ENCODE measurements at places on chromosomes 1 and 21.

DNA sequence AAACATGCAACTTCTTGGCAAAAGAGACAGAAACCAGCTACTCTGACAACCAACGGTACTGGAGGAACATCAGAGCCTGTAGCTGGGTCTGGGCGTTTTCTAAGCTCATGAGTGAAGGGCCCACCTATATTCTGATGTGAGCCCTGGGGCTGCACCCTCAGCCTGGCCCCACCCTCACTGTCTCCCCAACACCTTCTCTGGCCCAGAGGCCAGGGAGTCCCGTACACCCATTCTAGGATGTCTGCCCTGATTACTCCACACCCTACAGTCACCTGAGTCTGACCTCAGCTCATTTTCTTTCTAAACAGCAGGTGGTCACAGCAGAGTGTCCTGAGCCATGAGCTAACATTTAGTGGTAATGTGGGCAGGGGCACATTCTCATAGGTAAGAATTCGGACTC is 439.2 kb downstream of the MATN1 start:
- ATAC-seq = no peak

DNA sequence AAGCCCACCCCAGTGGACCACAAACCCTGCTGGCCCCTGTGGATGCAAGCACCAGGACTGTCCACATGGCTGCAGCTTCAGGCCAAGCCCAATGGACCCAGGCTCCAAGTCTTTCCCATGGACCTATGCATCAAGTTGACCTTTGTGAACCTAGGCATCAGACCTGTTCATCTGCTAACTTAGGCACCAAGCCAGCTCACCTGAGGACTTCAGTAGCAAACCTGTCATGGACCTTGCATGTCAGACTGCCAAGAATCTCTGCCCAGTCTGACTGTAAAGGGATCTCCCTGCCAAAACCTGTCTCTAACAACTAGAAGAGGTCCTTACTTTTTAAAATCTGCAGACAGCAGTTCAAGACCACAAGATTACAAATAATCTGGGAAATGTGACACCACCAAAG is 37.8 kb downstream of the FMO3 start:
- no peak for ATAC-seq

DNA sequence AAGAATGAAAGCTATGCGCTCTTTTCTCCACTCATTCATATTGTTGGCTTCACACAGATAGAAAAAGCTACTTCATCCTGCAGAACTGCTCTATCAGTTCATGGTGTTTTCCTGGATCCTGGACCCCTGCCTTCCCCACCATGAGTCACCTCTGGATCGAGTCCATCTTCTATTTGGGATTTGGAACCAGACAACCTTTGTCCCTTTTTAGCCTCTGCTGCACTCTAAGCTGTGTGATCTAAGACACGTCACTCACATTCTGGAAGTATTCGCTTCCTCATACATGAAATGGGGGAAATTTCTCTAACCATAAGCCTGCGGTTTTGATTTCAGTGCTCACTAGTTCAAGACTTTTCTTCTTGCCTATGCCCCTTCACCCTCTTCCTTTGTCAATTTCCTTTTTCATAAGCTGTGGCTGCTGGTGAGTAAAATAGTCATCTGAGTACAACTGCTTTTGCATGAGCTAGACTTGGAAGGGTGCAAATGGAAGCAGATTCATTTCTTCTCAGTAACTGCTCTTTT is 14.1 kb upstream of the DEGS1 start:
- ATAC-seq = peak; percentile 58

DNA sequence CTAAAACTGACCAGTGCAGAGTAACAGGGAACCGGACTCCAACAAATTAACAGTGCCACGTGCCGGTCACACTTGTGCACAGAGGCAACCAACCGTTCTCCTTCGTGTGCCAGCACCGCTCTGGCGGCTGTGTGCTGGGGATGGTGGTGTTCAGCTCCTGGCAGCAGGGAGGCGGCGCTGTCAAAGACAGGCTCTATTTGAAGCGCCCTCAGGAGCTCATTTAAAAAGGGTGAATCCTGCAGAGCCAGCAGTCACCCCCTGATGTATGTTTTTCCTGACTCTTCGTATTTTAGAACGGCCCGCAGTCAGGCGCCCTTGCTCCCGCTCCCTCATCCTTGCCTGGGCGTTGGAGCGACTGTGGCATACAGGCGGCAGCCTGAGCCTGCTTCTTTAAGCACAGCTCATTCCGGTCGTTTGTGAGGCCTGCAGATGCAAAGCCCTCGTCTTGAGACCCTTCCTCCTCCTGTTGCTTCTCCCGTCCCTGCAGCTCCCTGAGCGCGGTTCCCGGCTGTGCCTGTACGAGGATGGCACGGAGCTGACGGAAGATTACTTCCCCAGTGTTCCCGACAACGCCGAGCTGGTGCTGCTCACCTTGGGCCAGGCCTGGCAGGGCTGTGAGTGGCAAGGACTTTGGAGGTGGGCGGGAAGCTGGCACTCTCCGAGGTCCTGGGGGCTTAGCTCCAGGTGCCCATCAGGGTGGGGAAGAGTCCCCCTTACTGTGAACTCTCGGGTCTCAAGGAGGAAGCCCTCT is 1.1 kb downstream of the DFFB start:
- ATAC-seq = no peak

GRCh38 chr1:113138778-113139177 is 65.8 kb downstream of the LRIG2 start:
- ATAC-seq = no peak

DNA sequence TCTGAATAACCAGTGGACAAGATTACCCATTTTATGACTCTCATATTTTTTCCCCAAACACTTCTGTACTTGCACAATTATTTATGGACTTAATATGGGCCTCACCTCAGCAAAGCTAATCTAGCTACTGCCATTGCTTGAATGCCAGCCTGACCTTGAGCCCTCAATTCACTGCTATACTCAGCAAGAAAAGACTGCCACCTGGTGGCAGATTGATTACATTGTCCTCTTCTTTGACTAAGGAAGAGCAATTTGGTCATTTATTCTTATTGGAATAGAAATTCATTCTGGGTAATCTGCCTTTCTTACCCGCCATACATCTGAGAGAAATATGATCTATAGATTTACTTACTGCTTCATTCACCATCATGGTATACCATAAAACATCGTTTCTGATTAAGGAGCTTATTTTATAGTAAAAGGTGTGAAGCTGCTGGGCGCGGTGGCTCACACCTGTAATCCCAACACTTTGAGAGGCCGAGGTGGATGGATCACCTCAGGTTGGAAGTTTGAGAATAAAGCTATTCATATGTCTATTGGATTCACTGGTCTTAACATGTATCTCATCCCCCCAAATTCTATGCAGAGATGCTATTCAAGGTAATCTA is 32.9 kb upstream of the DIPK1A start:
- peak; percentile 83 for ATAC-seq

Measured in gastroesophageal sphincter (tissue), 4 donors.